ENCODE measurements at places on chromosomes 6 and 20.

DNA sequence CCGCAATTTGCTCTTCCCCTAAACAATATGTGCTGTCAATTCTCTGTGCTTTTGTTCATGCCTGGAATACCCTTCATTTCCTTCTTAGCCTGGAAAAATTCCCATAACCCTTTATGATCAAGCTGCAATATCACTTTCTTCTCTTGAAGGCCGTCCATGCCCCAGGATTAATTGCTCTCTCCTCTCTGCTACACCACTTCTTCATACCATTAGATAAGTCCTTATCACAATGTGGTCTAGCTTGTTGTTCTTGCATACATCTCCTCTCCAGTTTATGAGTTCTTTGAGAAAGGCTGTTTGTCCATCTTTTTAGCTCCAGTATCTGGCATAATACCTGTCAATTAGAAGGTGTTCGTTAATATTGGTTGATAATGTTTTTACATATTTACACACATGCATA is 111.2 kb upstream of the SAMD5 start:
- DNase-seq: no peak

- no peak for DNase-seq
Measured at GRCh38 chr6:93418408-93419303, 703 bp downstream of the EPHA7 start.

- DNase-seq: no peak
Measured at GRCh38 chr6:83707829-83708545, 914 bp downstream of the SNAP91 start.

DNA sequence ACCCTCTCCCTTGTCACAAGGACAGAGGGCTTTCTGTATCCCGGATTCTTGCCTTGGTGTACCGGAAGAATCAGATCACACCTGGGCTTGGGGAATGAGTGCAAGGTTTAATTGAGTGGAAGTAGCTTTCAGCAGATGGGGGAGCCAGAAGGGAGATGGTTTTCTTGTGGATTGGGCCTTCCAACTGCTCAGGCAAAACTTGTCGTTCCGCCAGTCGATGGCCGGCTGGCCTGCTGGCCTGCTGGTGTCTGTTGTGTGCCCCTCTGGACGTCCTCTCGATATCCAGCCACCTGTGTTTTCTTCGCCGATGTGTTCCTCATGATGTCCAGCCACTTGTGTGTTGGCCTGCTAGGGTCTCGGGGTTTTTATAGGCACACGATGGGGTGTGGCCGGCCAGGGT is 168.1 kb downstream of the CDKAL1 start:
- DNase-seq: no peak

DNA sequence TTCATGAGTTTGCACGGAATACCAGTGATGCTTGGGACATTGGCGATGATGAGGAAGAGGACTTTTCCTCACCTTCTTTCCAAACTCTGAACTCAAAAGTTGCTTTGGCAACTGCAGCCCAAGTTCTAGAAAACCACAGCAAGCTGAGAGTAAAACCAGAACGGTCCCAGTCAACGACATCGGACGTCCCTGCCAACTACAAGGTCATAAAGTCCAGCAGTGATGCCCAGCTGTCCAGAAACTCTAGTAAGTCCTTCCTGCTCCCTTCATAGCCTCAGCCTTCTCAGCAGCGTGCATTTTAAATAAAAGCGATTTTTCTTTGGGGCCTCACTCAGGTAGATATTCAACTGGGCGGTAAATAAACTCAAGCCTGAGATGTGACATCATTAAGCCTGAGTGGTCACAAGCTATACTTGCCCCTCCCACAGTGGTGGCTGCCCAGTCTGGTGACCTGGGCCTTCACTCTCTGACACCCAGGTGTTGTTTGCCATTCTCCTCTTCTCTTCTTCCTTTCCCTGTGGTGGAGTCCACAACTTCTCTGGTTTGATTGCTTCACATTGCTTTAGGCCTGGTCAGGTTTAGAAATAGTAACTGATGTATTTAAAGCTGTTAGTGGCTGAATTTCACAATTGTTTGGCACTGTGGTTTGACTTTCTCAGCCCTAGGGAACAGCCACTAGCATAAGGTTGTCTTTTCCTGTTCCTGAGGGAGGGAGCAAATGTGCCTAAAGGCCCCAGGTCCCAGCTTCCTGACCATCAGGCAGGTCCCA is 21.6 kb upstream of the TMEM217 start:
- DNase-seq: no peak

DNA sequence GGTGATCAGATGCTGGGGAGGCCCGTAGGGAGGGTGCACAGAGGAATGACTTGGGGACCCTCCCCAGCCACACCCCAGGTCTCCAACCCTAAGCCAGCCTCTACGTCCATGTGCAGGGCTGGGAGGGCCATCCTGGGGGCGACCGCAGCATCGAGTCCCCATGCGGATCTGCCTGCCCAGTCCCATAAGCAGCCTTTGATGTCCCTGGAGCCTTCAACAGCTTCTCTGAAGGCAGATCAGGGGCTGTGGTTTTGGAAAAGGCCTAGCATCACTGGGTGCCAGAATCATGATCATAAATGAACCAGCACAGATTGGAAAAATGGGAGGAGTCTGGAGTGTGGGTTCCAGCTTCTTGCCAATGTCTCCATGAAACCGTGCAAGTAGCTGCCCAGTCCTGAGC is 22.9 kb downstream of the TOX2 start:
- DNase-seq: no peak

- no peak for DNase-seq
Measured at GRCh38 chr6:35694462-35694861, 5.7 kb upstream of the FKBP5 start.

DNA sequence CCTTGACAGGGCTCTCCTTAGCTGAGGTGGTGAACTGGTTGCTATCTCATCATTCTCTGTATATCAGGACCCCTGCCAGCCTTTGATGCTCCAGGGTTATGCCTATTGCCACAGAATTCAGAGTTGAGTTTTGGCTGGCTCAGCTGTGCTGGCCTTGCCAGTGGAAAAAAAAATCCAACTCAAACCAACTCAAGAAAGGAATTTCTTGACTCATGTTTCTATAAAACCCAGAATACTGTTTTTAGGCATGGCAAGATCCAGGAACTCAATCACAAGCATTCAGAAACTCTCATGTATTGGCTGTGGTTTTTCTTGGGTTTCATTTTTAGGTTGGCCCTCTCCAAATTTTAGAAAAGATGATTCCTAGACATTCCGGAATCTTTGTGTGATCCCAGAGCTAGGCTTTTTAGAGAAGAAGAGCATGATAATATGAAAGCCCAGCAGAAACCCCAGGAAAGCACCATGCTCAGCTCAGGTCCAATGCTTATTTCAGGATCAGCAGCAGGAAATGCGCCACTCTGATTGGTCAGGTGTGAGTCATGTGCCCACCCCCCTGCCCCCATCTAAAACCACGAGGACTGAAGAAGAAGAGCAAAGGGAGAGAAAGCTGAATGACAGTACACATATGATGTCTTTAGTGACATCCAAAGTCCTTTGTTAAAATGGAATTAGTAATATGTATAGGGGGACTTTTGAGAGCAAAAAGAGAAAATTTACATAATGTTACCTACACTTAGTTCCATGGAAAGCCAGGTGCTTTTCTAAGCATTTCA is 122.9 kb downstream of the RNF144B start:
- peak; percentile 39 for DNase-seq

DNA sequence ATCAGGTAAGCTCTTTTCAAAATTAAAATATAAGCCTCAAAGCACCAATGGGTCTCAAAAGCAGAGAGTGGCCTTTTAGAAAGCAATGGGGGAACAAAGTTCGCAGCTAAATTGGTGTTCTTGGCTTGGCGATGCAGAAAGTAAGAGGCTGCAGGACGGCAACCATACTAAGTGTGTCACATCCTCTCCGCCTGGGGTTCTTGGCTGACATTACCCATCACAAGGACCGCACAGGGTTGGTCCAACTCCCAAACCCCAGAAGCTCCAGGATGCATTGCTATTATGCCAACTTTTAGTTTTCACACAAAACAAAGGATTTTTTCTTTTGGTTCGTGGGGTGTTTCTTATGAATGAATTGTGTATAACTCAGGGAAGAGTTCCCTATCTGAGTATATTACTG is 124.8 kb downstream of the PRKN start:
- no peak for DNase-seq

DNA sequence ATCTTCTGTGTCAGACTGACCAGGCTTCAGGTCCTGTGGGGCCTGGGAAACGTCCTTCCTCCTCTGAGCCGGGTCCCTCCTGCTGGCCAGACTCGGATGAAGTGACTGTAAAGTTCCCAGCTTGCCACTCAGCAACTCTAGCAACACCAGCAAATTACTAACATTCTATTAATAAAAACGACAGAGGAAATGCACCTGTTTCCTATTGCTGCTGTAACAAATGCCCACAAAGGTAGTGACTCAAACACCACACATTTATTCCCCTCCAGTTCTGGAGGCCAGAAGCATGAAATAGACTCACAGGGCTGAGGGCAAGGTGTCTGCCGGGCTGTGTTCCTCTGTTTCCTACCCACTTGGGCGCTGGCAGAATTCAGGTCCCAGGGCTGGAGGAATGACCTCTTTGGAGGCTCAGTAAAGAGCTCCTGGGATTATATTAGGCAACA is 48.8 kb downstream of the CTCFL start:
- no peak for DNase-seq

GRCh38 chr20:45842169-45842812 is 8.7 kb downstream of the SNX21 start:
- no peak for DNase-seq

DNA sequence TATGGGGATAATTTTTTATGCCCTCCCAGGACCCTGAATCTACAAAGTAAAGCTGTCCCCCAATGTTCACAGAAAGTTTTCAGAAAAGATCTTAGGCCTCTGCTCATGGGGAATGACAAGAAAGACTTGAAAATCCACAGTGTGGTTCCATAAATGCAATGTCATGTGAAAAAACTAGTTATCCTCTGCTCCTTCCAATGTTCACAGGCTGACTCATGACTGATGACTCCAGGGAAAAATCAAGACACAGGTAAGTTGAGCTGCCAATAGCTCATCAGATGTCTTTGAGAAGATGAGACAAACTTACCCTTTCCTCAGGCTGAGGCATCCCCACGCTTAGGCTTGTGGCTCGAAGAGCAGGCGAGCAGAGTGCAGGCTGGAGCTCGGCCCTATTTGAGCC is 14.8 kb upstream of the BCLAF1 start:
- no peak for DNase-seq

DNA sequence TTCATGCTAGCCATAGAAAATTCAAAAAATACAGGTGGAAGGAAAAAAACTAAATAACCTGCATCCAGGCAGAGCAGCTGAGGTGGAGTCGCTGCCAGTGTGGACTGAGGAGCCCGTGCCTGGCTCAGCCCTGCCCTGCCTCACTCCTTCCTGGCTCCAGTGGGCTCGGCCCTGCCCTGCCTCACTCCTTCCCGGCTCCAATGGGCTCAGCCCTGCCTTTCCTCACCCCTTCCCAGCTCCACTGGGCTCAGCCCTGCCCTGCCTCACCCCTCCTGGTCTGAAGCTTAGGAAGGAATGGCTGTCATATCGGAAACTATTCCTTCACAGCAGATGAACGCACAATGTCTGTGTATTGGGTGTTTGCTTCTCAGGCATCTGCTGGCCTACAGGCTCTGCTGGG is 142.1 kb downstream of the SMOC2 start:
- DNase-seq: no peak

Data from stimulated activated CD4-positive, alpha-beta T cell treated with anti-CD3 and anti-CD28 coated beads, Interleukin-15, amount 100 ng/mL, for 48 hours (primary cell).